ENCODE measurements at places on chromosomes 6 and 20. TPM values are rescaled to one million over a fixed set of nuclear protein-coding genes. Genes with fewer than 3 reads are reported as not detected.

The TBX18 gene
- total RNA-seq, result 0.68 TPM

The LY6G6F gene
- not detected for total RNA-seq

The SLC16A10 gene
- 0.19 TPM for total RNA-seq

The MMP24 gene
- 0.88 TPM for total RNA-seq

The ARMH2 gene
- not detected for total RNA-seq

Data from dermis blood vessel endothelial cell (primary cell).